Activated CD4-positive, CD25-positive, alpha-beta regulatory T cell treated with anti-CD3 and anti-CD28 coated beads, Interleukin-2, amount 50 U/mL, for 16 hours (primary cell): ENCODE measurements at places on chromosomes 12 and 14.

DNA sequence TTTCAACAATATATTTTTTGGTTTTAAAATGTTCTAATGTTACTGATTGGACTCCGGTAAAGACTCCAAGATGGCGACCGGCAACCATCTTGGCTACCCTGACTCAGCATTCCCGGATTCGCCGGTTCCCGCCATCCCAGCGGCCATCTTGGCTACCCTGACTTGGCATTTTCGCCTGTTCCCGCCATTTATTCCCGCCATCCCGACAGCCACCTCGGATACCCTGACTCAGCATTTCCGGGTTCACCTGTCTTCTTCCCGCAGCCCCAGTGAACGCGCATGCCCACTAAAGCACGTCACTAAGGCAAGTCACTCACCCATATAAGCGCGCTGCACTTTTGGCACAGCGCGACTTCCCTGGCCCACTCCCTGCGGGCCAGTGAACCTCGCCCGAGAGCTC is 9.0 kb upstream of the LRFN5 start:
- DNase-seq: no peak

DNA sequence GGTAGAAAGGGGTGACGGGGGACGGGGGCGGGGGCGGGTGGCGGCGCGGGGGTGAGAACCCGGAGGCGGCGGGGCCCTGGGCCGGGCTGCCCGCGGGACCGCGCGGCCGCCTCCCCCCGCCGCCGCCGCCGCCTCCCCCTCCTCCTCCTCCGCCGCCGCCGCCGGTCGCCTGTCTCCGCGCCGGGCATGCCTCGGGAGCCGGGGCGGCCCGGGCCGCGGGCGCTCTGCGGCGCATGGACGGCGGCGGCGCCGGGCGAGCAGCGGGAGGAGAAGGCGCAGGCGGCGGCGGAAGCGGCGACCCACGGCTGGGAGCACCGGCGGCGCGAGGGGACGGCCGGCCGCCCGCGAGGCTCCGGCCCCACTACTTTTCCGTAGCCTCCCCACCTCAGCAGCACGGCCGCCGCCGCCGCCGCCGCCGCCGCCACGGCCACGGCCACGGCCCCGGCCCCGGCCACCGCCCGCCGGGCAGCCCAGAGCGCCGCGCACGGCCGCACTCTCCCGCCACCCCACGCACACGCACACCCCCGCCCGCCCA is at the start of gene NPAS3:
Gene NPAS3 (plus strand): TSS at position 161 of the 535 bp plus-strand sequence.
- DNase-seq: no peak

DNA sequence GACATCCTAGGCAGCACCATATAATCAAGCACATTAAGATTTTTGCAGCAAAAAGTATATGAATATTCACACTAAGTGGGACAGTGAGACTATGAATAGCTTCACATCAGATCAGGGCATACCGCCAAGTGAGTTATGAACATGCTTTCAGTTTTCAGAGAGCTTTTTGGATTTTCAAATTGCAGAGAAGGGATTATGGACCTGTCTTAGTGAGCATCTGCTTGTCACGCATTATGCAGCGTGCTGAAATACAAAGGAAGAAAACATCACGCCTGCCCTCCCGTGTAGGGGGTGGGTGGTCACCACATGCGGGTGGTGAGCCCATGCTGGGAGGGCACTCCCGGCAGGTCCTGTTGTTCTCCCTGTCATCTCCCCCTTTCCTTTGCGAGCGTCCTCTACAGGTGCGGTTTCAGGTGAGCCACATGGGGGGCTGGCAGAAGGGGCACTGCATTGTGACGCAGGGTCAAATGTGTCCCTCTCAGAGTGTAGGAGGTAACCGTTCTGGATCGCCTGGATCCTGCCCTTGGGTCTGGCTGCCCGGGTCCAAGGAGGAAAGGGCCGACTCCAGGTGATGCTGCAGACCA is 42.6 kb downstream of the TRAF3 start:
- DNase-seq: no peak

- no peak for DNase-seq
These were observed 35.0 kb upstream of the MANSC4 start for GRCh38 chr12:27814851-27815591.

DNA sequence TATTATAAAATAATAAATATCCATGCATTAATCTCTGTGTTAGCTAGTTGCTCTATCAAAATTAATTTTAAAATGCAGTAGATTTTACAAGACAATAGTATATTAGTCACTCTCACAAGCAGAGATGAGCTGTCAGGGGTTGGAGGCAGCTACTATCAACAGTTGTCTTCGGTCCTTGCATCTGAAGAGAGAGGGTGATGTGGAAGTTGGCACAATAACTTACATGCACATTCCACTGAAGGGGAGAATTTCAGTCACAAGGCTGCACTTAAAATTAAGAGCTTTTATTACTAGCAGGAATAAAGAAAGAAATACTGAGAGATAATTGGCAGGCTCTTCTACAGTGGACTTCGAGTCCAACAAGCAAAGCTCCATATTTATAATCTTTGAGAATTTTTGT is 166.9 kb upstream of the DCN start:
- no peak for DNase-seq

- no peak for DNase-seq
These were observed 523 bp downstream of the GTF2H3 start for GRCh38 chr12:123634142-123634561.

DNA sequence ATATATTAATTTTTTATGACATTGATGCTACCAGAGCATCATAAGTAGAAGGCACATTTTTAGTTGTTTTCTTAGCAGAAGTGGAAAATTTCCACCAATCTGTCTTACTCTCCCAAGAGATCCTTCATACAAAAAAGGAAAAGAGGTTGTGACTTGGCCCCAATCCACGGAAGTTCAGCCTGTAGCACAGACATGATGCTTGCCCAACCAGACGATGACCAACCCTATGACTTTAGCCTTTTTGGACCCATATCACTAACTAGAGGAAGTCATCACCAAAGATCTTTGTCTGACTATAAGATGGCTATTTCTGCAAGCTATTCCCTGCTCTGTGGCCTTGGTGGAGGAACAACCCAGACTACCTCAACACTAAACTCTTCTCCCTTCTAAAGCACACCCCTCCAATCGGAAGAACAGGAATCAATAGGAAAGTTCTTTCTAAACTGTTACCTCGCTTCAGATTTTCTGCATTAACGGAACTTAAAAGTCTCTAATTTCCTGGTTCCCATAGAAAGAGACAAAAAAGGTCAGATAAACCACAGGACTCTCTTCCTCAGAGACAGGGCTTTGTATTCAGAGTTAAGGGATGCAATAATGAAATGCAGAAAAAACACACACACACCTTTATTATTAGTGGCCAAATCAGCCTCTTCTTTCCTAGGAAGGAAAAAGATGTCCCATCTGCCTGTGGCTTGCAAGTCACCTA is 4.1 kb upstream of the RHOJ start:
- no peak for DNase-seq

GRCh38 chr14:105083926-105084685 is 18.9 kb upstream of the GPR132 start:
- DNase-seq: no peak

DNA sequence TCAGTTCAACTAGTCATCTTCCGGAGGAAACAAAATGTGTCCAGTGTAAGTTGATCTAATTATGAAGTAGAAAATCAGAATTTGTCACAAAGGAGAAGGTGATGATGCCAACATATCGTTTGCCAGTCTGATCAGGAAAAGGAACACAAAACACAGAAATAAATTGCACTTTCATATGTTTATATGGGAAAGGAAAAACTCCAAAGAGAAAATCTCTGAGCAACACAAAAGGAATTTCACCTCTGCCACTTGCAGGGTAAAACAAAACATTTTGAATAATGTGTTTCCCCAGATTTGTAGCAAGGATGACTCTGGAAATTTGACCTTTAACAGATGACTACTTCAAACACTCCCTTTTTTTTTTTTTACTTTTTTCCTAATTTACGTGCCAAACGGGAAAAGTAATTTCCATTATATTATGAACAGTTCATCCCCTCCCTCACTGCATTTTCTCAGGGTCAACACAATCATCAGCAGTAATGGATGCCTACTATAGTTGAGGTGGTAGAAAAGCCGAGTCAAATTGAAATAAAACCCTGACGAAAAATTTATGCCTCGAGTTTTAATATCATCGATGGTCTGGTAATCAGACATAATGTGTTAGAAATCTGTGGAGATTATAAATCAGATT is 25.6 kb downstream of the MGAT4C start:
- DNase-seq: no peak
